ENCODE measurements at places on chromosomes 1 and 21.

GRCh38 chr1:216502528-216503162 lies 79.4 kb upstream of the USH2A start:
- no peak for DNase-seq

DNA sequence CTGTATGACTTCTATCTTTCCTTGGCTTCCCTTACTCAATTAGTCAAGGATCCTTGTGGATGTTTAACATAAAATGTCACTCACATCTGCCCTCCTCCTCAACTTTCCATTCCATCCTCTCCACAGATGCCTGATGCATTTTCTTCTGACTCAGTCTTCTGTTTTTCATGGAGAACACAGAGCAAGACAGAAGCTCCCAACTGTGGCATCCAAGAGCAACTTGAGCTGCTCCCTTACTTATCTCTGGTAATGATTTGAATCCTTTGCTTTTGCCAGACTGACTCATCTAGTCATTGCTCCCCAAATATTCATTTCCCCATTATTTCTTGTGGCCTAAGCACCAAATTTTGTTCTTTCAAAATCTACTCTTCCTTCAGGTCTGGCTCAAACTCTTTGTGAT lies 120.6 kb downstream of the LYPLAL1 start:
- DNase-seq: peak; percentile 11

DNA sequence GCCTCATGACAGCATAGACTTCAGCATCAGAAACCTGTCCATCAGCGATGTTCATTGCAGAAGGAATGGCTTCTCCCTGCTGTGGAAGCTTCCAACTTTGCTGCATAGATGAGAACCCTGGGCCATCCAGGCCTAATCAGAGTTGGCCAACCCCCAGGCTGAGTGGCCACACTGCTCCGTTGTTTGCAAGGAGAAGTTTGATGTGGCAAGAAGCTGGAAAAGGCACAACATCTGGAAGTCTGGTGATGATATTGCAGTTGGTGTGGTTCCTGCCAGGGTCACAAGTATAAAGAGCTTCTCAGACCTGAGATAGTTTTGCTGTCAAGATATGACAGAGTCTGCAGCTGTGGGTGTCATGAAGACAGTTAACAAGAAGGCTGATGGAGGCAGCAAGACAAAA lies 41.2 kb downstream of the RHOU start:
- DNase-seq: no peak

- DNase-seq: peak; percentile 3
Measured at GRCh38 chr1:207282058-207282457, 39.4 kb upstream of the CD55 start.

DNA sequence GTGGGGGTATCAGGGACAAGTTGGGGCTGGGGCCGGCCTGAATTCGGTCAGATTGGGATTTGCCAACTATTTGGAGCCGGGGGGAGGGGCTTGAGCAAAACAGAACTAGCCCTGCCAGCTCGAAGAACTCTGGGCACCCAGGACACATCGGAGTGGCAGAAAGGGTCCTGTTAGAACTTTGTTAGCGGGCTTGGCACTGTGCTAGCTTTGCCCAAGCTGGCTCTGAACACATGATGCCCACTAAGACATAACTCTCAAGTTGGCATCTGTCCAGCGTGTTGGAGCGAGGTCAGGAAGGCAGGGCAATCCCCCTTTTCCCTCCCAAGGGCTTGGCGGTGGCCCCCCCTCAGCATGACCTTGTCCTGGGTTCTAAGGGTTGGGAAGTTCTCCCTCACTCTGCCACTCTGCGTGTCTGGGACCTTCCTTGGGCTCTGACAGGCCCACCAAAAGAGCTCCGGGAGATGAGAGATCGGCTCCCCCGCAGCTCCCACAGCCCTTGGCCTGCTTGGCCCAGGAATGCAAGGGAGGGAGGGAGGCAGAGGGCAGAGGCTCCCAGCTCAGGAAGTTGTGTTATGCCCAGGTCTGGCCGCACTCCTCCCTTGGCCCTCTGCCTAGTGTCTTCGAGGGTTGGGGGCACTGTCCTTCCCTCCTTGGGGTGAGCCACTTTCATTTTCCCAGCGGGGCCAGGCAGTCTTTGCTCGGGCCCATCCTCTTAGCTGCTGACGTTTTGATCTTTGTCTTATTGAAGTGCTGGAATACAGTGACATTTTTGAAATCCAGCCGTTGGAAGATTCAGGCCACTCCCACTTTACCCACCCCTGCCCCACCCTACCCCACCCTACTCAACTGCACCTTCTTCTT lies 1.2 kb downstream of the LMNA start:
- peak; percentile 74 for DNase-seq

DNA sequence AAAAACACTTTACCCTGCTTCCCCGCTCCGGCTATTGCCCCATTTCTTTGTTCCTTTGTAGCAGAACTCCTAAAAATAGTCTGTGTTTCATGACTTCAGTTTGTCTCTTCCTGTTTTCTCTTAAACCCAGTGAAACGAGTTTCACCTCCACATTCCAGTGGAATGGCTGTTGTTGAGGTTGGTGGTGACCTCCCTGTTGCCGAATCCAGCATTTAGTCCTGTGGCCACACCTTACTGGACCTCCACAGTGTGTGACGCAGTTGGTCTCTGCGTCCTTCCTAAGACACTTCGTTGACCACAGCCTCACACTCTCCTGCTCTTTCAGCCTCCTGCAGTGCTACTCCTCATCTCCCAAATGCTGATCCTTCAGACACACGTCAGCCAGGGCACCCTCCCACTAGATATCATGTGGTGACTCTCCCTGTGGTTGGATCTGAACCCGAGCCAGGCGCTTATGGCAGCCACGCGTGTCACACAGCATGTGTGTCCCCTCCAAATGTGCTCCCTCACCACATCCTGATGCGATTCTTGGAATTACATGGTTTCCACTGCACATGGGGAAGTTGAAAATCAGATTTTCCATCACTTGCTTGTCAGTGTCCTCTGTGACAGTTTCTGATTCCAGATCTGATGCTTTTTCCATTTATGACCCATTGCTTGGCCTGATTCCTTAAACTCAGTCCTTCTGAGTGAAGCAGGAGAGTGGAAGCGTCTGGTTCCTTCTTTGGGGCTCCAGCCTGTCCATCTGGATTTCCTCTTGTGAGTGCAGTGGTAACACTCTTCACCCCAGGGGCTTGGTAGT lies 99.1 kb upstream of the ARTN start:
- peak; percentile 28 for DNase-seq

DNA sequence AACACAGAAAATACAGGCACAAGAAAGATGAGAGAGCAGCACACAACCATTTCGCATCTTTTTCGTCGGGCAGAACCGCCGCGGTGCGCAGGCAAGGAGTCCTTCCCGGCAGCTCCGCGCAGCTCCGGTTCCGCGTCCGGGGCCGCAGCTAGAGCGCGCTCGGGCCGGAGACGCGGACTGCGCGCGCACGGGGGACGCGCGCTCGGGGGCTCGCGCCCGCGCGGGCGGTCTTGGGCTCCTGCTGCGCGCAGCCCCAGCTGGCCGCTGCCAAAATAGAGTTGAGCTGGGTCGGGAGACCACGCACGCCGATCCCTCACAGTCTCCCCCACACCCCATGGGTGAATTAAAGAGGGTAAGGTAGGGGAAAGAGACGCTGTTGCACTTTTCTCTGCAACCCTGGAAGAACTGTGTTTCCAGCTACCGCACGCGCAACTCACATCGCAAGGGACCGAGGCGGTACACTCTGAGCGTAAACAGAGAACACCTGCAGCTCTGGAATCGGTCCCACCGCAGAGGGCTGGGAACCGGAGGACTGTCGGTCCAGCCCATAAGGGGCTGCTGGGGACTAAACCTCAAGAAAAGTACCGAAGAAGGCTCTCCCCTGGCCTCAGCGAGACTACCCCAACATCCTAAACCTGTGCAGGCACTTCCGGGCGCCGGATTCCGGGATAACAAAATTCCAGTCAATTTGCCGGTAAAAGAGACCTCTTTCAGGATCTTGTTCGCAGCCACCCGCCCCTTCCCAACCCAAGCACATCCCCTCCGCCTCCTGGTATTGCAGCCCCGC lies 1.7 kb downstream of the NR5A2 start:
- no peak for DNase-seq

GRCh38 chr1:204176049-204176448 lies 9.9 kb upstream of the REN start:
- no peak for DNase-seq

DNA sequence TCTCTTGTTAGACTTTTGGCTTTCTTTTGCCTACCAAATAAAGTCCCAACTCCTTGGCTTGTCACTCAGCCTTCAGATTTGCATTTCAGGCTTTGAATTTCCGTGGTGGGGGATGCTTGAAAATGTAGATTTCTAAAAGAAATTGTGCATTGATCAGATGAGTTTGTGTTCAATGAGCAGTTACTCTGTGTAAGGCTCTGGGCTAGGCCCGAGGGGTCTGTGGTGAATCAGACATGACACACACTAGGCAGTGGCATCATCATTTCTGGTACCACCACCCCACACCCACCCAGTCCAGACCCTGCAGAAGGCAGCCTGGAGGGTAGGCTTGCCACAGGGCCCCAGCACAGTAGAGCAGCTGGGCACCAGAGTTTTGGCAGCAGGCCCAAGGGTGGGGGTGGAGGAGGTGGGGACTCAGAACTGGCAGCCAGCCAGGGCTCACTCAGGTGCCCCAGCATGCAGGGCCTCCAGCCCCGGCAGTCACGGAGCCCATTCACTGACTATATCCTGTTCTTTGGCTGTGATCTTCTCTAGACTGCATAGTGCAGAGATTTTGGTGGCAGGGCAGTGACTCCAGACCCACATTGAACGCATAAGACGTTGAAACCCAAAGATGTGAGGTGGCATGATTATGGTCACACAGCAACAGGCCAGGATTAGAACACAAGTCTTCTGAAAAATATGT lies 97.2 kb upstream of the ARTN start:
- no peak for DNase-seq

DNA sequence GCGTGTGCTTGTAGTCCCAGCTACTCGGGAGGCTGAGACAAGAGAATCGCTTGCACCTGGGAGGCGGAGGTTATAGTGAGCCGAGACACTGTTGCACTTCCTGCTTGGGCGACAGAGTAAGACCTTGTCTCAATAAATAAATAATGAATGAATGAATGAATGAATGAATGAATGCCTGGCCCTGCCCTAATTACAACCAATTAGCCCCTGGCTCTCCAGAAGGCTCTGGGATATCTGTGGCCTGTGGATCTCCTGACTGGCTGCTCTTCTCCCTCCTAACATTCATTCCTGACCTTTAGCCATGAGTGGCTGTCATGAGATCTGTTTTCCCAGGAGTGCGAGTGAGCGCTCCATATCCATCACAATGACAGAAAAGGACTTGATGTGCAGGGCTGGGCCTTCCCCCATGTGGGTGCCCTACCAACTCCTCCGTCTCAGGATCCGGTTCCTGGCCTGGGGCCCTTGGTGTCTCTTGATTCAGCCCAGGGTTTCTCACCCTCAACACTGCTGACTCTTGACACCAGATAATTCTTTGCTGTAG lies 243.6 kb upstream of the TMEM51 start:
- DNase-seq: no peak

- no peak for DNase-seq
Measured at GRCh38 chr1:93732514-93732913, 50.9 kb upstream of the BCAR3 start.

DNA sequence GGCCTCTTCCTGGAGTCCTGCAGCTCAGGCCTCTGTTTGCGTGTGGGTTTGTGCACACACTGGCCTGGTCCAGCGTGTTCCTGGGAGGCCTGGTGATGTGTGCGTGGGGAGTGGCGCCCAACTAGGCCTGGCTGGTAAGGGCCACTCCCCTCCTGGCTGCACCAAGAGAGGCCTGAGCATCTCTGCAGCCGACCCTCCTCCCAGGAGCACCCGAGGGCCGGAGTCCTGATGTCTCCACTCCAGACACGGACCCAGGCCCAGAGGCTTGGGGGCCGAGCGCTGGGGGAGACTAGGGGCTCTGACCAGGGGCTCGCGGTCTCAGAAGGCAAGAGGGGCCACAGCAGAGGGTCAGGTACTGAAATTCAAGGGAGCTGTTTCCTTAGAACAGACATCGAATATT lies 33.3 kb downstream of the MORN1 start:
- no peak for DNase-seq

DNA sequence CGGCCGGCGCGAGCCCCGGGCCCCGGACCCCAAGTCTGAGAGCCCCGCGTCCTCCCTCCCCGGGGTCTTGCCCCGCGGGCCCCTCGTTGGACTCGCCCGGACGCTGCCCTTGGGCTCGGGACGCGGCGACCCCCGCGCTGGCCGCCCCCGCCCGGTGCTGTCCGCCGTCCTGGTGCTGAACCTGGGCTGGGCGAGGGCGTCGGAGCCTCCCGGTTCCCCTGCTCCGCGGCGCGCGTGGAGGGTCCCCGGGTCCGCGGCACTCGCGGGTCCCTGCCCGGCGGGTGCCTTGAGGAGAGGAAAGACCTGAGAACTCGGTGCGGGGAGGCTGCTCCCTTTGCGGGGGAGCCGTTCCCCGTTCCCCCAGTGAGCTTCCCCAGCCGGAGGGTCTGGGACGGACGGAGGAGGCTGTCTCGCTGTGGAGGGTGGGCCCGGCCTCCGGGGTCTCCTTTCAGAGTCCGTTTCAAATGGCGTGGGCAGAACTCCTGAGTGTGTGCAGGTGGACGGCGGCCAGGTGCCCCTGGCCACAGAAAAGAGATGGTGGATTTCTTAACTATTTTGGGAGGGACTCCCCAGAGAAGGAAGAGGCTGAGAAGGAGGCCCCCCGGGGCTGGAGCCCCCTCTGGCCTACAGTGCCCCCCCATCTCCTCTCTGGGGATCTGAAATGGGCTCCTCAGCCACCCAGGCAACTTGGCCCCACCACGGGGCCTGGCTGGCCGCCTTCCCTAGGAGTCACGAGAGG lies 595 bp downstream of the GABRD start:
- no peak for DNase-seq

DNA sequence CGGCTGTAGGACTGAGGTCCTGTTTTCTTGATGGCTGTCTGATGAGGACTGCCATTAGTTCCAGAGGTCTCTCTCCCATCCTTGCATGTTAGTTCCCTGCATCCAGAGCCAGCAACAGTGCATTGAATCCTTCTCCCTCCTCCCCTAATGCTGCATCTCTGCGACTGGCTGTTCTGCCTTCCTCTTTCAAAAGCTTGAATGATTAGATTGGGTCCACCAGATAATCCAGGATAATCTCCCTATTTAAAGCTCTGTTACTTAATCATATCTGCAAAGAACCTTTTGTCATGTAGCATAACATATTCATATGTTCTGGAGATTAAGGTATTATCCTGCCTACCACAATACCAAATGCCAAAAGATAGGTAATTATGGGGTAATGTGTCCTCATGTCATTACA lies 377.5 kb downstream of the GPATCH2 start:
- DNase-seq: no peak

GRCh38 chr1:204348722-204349121 lies 11.0 kb downstream of the PLEKHA6 start:
- DNase-seq: peak; percentile 64

DNA sequence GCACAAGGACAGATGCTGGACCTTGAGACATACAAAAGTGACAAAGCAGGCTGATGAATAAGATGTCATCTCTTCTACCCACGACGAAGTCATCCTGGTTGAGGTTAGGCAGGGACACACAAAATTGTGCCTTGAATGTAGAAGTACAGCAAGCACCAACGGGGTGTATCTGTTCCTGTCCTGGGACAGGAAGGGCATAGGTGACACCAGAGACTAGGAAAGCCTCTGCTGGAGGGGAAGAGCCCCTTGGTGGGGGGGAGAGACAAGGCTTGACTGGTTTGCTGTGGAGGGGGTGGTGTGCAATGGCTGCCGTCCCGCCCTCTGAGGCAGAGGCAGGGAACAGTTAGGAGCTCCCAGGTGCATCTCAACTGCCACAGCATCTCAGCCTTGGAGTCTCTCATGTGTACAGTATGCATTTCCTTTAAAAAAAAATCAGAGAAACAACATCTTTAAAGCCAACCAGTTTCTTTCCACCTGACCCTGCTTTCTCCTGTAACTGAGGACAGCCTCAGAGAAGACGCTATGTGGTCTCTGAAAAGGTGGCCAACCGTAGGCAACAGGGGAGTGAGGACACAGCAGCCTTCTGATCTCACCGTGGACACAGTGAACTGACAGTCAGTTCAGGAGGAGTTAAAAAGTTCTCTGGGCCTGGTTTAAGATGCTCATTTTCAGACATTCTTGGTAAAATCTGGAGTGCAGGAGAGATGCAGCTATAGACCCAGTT lies 17.7 kb upstream of the GFI1 start:
- no peak for DNase-seq

Data from fibroblast of mammary gland (primary cell).